Hair follicle dermal papilla cell (primary cell): ENCODE measurements at places on chromosomes 12 and 14. TPM values are rescaled to one million over a fixed set of nuclear protein-coding genes. Genes with fewer than 3 reads are reported as not detected.

ADAM21 gene
- total RNA-seq: under 0.01 TPM in 1 of 2 replicates, not detected in the other

ASB2 gene
- 0.16 TPM in 1 of 2 replicates, not detected in the other for total RNA-seq

SAMD15 gene
- total RNA-seq: 2.8 and 3.0 TPM in 2 replicates

MYH6 gene
- not detected in 2 replicates for total RNA-seq

KCNH5 gene
- not detected in 2 replicates for total RNA-seq

GDF3 gene
- total RNA-seq: not detected in 2 replicates

CFL2 gene
- 170 and 185 TPM in 2 replicates for total RNA-seq
